Hippocampal formation (tissue), 2 donors: ENCODE measurements at places on chromosomes 1 and 21.
A peak's percentile ranks its signal among the peaks of the same experiment; 100 is the strongest.

DNA sequence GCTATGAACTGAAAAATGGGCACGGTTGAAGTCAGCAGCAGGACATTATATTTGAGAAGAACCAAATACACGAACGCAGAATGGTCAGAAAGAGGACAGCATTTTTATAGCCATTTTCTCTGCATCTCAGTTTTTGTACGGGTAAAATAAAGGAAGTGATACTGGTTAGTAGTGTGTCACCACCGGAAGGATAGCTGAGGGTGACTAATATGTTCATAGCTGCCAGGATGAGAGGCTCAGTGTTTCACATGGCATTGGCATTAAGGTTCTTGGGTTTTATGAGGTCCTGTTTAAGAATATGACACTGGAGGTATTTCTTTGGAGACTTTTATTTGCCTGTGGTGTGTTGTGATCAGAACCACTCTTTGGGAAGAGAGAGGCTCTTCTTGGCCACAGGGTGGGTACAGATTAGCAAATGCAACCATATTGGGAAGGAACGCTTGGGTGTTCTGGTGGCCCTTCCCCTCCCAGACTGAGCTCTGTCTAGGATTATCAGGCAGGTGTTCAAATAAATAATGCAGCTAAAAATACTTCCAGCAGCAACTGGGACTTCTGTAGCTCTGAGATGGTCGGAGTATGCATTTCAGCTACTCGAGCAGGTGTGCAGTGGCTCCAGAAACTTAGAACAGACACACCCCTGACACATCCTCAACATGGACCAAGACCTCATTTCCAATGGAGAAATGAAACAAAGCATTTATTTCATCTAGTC lies 158.2 kb downstream of the PBX1 start:
- DNase-seq: no peak

GRCh38 chr1:150477733-150478132 lies 9.5 kb upstream of the TARS2 start:
- DNase-seq: no peak

DNA sequence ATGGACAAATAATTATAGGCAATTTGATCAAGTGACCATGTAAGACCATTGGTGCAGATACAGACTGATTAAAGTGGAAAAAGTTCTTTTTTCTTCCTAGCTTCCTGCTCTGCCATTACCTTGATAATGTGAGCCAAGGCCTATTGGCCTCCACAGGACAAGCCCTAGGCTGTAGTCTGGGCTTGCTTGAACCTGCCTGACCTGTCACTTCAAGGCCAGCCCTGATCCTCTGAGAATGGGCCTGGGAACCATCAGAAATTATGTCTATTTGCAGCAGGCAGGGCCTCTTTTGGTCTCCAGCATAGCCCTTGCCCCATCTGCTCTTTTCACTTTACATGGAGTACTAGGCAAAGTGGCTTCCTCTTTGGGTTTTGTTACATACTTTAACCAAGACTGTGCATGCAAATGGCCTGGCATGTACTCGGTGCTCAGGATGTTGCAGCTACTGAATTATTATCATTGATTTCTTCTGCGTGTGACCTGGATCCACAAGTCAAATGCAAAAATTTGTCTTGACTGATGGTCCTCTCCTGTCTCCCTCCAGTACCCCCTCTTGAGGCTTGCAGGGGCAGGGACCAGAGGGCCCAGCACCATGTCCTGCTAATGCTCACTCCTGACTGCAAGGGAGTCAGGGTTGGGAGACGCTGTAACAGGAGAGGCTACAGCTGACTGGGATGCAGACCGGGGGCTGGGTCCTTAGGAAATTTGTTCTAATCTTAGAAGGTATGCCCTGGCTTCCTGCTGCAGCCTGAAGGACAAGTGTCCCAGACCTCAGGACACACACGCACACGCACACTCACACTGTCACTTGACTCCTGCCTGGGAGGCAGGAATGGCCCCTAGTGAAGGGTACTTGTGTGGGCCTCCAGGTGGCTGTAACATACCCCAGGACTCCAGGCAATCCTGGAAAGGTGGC lies 39.4 kb downstream of the RCSD1 start:
- no peak for DNase-seq

DNA sequence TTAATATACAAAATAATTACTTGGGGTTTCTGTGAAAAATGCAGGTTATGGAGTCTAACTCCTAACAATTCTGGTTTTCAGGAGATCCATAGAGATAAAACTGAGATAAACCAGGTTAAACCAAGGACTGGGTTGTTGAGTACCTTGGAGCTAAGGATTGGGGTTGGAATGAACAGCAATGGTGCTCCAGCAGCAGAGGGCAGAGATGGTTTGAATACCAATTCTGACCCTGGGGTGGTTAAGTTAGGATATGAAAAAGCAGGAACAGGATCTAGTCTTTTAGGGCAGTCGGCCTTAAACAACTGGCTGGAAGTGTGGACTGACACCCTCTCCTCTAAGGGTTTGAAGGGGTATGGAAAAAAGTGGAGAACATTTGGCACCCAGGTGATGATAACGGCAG lies 53.0 kb downstream of the UROD start:
- DNase-seq: no peak

GRCh38 chr21:46399129-46399528 lies 59.6 kb upstream of the DIP2A start:
- DNase-seq: no peak

GRCh38 chr1:24136956-24137539 lies 5.9 kb downstream of the IL22RA1 start:
- DNase-seq: no peak

DNA sequence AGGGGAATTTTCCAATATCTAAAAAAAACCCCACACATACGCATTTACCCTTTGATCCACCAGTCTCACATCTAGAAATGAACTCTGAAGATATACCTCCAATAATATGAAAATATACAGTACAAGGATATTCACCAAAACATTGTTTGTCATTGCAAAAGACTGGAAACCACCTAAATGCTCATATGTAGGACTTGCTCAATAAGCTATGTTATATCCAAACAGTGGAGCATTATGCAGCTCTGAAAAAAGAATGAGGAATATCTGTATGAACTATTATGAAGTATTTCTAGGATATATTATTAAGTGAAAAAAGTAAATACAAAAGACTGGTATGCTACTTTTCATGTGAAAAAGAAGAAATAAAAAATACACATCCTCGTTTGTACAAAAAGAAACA lies 43.6 kb downstream of the CD55 start:
- DNase-seq: no peak

GRCh38 chr1:2866422-2867086 lies 65.1 kb upstream of the TTC34 start:
- DNase-seq: no peak

GRCh38 chr1:197776351-197777105 lies 1.2 kb upstream of the DENND1B start:
- DNase-seq: no peak

GRCh38 chr1:111463029-111463683 lies 10.6 kb upstream of the C1orf162 start:
- DNase-seq: no peak

DNA sequence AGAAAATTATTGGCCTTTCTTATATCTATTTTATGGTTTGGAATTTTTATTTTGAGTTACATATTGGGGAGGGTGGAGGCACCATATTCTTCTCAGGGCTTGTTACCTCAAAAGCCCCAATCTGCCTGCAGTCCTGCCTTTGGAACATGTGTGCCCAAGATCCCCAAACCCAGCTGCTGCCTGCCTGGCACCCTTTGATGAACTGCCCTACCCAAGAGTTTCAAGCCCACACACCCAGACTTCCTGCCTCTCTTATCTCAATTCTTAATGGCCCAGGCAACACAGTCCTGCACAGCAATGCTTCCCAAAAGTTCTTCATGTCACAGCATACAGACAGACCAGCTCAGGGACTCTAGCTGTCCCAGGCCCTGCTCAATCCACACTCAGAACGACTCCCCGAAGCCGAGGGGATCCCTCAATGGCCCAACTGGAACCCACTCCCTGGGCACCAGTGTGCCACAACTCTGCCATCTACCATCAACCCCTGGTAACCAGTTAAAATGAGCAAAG lies 19.2 kb downstream of the OLFML2B start:
- DNase-seq: no peak

DNA sequence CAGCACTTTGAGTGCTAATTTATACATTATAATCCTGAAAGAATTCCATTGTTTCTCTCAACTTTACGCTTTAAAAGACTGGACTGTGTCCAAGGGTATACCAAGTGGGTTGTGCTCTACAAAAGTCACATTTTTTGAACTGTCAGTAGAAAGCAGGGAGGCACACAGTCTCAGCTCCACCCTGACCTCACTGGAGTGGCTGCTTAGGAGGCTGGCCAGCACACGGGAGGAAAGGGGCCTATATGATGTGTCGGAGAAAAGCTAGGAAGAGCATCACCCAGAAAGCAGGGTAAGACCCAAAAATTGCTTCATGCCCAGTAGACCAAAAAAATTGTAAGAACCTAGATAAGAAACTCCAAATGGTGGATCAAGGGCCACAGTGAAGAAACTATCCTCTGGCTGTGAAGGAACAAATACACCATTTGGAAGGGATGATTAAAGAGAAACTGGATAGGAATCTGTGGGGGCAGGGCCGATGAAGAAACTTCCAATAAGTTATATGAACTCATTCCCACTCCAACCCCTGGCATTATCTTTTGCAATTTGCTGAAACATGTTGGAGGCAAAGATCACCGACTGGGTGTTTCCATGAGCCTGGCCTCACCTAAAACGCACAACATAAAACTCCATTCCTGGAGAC lies 1.9 kb downstream of the S100A10 start:
- no peak for DNase-seq

DNA sequence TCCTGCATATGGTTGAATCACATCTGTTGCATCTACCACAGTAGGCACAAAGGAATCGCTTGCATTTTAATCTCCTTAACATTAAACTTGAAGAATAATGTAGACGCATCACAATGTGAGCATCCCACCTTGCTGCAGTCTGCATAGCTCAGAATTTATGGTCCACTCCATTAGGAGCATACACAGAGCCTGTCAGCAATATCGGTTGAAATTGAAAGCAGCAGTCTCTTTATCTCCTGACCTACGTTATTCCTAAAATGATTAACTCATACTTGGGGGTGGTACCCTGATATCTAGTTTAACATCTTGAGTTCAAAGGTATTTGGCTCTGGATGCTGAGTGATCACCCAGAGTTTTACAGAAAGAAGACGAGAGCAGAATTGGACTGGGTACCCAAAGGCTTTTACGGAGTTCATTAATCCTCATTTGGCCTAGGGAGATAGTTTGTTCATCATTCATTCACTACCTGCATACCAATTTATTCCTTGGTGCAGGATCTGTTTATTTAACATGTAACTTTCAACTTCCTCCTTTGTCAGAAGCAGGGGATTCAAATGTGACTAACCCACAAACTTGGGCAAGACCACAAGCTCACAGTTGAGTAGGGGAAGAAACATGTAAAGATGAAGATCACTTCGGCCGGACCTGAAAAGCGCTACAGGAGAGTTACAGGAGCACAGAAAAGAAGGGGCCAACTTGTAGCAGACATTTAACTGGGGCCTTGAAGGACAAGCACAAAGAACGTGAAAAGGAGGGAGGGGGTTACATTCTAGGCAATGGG lies 187.9 kb downstream of the DAB1 start:
- no peak for DNase-seq

- no peak for DNase-seq
Measured at GRCh38 chr21:40531431-40532110, 315.4 kb downstream of the DSCAM start.

DNA sequence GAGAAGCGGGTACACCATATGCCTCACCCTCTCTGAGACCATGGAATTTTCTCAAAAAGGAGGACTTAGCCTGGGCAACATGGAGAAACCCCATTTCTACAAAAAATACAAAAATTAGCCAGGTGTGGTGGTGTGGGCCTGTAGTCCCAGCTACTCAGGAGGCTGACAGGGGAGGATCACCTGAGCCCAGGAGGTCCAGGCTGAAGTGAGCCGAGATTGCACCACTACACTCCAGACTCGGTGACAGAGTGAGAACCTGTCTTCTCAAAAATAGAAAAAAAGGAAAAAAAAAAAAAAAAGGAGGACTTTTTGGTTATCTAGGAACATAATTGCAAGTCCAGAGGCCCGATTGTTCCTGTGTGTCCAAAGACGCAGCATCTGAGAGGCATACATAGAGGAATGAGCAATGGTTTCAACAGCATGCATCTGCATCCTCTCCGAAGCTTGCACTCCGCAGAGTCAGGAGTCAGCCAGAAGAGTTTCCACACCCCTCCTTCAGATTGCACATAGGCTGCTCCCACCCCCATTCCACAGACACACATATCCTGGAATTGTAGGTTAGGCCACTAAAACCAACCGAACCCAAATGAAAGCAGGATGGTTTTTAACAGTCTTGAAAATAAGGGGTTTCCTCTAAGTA lies 2.5 kb upstream of the TBX15 start:
- no peak for DNase-seq

GRCh38 chr1:59360729-59361128 lies 63.8 kb downstream of the FGGY start:
- no peak for DNase-seq

- DNase-seq: no peak
Measured at GRCh38 chr1:56189946-56190805, 389.2 kb downstream of the PLPP3 start.

- DNase-seq: no peak
Measured at GRCh38 chr1:229696385-229696784, 70.3 kb downstream of the URB2 start.

- DNase-seq: peak; percentile 64
Measured at GRCh38 chr1:172180501-172181285, 239.8 kb upstream of the C1orf105 start.

DNA sequence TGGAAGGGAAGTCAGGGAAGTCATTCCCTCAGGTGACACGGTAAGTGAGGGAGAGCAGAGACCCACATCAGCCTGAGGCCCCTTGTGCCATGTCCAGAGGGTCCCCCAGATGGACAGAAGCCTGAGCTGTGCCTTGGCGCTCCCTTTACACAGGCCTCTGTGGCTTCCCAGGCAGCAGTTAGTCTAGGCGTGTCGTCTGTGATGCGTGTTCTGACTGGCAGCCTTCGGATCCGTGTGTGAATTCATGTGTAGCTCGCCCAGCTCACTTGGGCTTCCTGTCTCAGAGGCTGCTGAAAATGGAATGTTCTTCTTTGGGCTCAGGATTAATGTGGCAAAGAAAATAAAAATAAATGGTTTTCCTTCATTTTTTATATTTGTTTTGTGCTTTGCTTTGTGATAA lies 28.3 kb downstream of the PRMT2 start:
- DNase-seq: no peak

GRCh38 chr1:243580072-243580471 lies 270.0 kb downstream of the AKT3 start:
- DNase-seq: no peak
